ENCODE measurements at places on chromosomes 2 and 18.

- no peak for DNase-seq
Observed at GRCh38 chr2:40556739-40557138, 104.8 kb upstream of the SLC8A1 start.

DNA sequence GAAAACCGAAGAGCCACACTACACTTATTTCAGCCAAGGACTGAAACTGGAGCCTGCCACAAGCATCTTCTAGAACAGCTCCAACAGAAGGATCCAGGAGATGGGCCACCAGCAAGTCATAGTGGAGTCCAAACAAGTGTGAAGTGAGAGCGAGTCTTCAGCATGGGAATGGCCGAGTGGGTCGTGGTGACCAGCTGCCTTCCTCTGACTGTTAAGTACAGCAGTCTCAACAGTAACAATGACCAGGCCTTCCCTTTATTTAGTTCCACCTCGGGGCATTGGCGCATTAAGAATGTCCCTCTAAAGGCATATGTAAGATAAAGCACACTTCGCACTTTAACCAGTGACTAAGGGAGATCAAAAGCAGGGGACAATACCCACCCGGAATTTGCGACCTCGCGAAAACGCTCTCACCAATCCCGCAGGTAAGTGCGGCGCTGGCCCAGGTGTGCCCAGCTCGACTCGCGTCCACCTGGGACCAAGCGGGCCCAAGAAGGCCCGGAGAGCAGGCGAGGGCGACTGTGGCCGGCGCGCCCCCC lies 1.1 kb downstream of the L3MBTL4 start:
- no peak for DNase-seq

DNA sequence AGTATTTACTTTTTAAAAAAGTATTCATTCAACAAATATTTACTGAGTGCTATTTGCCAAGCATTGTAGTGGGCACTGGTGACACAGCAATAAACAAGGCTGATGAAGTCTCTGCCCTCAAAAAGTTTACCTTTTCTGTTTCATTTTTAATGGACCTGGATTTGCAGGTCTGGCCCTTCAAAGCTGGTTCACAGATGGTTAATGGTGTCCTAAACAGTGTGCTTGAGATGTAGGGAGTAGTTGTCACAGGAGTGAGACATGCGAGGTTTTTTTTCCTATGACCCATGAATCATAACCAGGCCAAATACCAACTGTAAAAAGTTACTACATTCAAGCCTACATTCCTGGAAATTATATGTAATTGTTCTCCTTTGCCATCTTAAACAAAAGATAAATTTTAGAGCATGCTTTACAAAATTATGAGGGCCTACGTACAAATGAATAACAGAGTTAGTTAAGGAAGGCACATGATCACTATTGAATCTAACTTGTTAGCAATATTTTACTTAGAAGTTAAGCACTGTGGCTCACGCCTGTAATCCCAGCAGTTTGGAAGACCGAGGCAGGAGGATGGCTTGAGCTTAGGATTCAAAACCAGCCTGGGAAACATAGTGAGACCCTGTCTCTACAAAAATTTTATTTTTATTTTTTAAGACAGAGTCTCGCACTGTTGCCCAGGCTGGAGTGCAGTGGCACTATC lies 223.9 kb downstream of the MBD5 start:
- no peak for DNase-seq

- no peak for DNase-seq
Observed at GRCh38 chr2:215609089-215610032, 173.5 kb upstream of the FN1 start.

DNA sequence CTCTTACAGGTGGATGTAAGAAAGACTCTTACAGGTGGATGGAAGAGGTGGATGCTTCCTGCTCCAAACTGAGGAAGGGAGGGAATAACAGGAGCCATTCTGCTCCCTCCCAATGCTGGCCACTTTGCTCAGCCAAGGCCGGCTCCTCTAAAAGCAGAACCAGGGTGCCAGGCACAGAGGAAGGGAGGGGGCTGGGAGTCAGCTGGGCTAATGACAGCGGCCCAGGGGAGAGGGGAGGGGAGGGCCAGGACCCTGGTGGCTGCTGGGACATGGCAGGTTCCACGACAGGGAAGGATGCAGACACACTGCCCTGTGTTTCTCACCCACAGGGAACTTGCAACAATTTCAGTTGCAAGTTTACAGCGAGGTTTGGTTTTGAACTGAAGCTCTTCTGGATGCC lies 173.4 kb downstream of the ANAPC1 start:
- no peak for DNase-seq

DNA sequence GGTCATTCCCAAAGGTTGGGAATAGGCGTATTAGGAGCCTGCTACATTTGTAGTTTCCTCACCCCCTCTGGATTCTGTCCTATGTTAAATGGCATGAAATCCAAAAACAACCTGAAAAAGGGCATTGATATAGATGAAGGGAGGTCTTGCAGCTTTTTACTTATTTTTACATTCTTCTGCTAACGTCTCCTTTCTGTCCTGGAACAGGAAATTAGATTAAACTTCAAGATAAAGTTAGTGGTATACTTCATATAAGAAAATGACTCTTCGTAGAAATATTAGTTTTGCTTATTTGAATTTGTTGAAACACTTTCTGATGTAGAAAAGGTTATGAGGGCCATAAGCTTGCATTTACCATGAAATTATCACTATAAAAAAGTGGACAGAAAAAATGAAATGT lies 694.5 kb downstream of the ADCYAP1 start:
- DNase-seq = no peak

DNA sequence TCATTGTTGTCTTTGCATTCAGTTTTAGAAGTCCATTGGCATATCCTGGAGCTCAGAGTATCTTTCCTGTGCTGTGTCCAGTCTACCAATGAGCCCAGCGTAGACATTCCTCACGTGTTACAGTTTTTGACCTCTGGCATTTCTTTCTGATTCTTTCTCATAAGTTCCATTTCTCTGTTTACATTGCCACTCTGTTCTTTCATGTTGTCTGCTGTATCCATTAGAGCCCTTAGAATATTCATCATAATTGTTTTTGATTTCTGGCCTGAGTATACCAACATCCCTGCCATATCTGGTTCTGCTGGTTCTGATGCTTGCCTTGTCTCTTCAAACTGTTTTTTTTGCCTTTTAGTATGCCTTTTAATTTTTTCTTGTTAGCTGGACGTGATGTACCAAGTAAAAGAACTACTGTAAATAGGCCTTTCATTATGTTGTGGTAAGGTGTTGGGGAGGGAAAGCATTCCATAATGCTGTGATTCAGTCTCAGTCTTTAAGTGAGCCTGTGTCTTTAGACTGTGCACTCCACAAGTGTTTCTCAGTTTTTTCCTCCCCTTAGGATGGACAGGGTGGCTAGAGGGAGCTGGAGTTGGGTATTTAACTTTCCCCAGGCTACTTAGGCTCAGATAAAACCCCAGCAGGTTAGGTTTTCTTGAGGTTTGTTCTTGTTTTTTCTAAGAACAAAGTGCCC lies 35.6 kb downstream of the CEP192 start:
- no peak for DNase-seq

DNA sequence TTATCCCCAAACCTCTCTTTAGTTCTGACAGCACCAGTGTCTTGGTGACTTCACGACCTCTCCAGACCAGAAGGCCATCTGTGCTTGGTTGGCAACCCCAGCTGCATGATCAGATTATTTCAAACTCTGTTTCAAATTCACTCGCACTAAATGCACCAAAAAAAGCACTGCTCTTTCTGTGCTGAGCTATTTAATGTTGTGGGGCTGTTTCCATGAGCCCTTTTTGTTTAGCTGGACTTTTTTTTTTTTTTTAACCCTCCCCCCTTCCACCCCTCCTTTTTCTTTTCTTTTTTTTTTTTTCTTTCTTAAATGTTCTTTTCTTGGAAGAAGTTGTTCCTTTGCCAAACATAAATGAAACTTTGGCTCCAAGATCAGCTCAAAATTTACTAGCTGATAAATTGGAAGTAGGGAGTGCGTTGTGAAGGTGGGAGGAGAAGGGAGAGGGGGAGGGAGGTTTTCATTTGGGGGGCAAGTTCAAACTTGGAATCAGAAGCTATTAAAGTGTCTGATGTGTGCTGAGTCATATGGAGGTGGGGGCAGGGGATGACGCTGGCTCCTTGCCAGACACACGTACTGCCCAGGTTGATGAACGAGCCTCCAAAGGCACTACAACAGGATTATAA lies 543.0 kb upstream of the TNP1 start:
- no peak for DNase-seq

GRCh38 chr2:240594511-240595380 lies 8.2 kb downstream of the CAPN10 start:
- DNase-seq = no peak

DNA sequence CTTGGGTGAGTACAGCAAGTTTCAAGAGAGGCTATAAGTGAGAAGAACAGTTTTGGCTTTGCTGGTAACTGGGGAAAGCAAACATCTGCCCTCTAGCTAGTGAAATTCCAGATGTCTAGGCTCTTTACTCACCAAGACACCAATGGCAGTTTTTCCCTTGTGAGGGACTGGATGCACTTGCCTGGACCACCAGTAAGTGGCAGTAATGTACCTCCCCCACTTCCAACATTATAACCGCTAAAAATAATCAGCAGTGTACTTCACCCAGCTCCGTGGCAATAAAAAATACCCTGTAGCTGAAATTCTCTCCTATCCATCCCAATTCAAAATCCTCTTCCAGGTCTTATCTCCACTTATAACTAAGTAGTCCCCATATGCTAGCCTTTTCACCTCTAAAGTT lies 383.9 kb downstream of the ARHGAP15 start:
- no peak for DNase-seq

GRCh38 chr18:23136326-23137096 lies 1.2 kb downstream of the CABLES1 start:
- no peak for DNase-seq

DNA sequence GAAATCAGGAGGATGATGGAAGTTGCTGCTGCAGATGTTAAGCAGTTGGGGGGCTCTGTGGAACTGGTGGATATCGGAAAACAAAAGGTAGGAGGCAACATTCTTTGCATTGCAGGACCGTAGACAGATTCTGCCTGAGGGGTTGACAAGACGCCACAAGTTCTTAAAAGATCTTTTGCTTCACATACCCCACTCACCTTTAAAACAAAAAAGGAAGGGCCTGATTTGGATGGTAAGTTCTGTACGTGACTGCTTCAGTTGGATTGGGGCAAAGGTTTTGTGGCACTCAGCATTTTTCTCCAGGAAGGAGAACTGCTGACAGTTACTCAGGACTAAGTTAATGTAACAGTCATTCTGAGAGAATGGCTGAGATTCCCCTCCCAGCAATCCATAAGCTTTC lies 5.2 kb downstream of the CNDP2 start:
- no peak for DNase-seq

GRCh38 chr18:25494888-25495287 lies 142.9 kb upstream of the ZNF521 start:
- DNase-seq = no peak

DNA sequence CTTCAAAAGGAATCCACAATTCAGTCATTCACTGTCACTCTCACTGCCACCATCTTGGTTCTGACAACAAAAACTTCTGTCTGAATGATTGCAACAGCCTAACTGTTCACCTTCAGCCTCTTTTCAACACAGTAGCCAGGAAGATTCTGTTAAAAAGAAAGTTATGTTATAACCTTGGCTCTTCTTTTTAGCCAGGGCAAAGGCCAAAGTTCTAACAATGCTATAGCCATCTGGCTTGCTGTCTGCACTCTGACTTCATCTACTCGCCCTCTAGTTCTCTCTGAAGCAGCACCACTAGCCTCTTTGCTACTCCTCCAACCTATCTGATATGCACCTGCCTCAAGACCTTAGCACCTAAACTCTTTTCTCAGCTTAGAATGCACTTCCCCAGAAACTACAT lies 158.5 kb downstream of the ZNF385B start:
- DNase-seq = no peak

DNA sequence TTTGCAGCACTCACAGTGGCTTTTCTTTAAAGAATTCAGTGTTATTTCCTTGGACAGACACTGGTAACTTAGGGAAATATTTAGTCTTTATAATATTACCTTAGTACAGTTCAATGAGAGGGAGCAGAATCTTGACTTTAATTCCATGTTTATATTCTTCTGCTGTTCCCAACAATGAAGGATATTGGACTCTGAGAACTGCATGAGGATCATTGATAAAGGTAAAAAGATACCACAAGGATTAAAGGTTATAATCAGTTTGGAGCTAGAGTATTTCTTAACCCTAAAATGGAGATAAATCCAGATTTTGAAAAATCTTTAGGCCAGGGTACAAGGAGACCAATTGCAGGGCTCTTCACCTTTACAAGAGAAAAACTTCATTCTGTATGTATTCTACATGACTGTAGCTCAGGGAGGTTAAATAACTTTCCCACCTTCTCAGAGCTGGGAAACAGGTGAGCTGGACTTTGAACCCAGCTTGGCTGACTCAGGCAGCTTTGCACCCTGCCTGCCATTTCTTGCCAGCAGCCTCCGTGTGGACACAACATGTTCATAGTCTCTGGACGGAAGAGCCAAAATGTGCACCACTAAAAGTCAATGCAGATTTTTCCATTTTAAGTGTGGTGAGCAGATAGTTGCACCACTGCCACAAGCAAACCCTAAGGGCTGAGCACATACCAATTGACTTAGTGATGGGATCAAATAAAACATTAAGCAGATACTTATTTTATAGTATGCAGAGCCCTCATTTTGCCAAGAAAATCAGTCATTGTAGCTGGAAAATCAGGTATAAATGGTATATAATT lies 26.7 kb downstream of the UPP2 start:
- DNase-seq = no peak

DNA sequence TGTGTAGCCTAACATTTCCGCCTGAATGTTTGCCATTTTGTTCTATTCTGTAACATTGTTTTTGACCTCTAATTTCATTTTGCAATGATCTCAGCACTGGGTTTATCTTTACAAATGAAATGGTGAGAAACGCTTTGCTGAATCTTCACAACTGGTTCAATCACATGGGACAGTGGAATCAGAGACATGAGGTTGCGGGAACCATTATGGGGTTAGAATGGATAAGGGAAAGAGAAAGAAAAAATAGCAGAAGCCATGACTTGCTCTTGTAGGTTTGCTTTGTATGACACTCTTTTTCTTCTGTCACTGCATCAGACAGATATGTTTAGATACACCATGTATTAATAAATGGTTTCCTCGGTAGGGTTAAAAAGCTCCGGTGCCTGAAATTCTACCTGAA lies 114.3 kb upstream of the PELI1 start:
- no peak for DNase-seq

- peak; percentile 8 for DNase-seq
Observed at GRCh38 chr2:205612636-205613035, 69.7 kb upstream of the NRP2 start.

DNA sequence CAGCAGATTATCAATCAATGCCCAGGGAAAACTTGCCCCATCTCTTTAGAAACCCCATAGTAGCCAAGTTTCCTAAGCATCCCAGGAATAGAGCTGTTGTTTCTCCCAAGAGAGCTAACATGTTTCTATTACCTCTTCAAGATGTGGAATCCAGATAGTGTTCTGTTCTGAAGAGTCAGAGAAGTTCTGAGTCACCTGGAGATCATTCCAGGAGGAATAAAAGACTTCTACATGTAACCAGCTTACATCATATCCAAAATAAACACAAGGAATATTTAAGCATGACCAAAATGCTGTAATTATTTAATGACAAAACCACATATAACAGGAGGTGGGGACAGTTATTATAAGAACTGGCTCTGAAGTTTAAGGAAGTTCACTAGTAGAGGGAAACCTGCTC lies 51.0 kb upstream of the GORASP2 start:
- DNase-seq = no peak

- DNase-seq = no peak
Observed at GRCh38 chr18:45413180-45413836, 202.0 kb upstream of the SLC14A2 start.

Measured in stimulated activated CD8-positive, alpha-beta memory T cell treated with anti-CD3 and anti-CD28 coated beads, Interleukin-15, amount 100 ng/mL, for 24 hours (primary cell).